ENCODE measurements at places on chromosomes 12 and 14.

GRCh38 chr14:67757175-67757574 lies 55.5 kb downstream of the RDH12 start:
- DNase-seq = no peak

- no peak for DNase-seq
Observed at GRCh38 chr12:103829092-103829491, 11.9 kb downstream of the NT5DC3 start.

DNA sequence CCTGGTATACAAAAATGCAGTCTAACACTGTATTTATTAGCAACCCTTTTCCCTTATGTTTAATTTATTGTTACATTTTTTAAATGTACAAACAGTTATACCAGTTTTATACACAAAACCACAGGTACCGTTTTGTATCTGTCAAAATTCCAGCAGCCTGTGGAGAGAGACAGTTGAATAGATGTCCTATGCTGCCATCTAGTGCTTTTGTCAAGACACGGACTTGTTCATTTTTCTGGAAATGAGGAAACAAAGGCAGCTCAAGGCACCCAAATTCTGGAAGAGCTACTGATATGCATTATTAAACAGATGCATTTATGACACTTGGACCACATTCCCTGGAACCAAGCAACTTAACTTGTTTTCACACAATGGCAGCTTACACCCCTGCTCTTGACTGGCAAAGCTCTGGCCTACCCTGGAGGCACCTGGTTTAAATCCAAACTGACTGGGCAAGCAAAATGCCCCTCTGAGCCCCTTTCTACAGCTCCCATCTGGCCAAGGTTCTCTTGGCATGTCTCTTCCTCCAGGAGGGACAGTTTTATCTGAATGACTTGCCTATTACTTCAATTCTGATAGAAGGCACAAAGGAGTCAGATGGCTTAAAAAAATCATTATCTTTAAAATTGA lies 286.9 kb upstream of the PRKD1 start:
- peak; percentile 39 for DNase-seq

- DNase-seq = no peak
Observed at GRCh38 chr12:4032924-4033615, 159.9 kb upstream of the PARP11 start.

DNA sequence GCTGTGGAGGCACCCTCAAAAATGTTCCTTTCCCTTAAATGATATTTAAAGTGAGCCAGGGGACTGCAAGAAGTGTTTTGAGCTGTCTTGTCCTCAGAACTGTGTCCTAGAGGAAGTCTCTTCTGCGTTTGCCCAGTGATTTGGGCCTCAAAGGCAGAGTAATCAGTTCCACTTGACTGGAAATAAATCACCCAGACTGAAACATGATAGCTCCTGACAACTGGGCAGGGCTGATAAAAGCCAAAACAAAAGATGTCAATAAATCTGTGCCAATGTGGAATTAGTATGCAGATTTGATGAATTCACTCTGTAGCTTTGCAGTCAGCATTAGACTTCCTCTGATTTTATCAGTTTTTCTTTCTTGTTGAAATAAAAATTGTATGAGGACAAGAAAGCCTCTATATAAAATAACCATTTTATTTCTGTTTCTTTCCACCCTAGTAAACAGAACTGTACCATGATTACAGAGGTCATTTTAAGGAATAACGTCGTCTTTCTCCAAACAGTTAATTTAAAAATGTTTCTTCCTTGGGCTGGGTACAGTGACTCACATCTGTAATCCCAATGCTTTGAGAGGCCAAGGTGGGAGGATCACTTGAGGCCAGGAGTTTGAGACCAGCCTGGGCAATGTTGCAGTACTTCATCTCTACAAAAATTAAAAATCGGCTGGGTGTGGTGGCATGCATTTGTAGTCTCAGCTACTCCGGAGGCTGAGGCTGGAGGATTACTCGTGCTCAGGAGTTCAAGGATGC lies 180.8 kb downstream of the ERC1 start:
- peak; percentile 43 for DNase-seq

GRCh38 chr12:76290963-76291859 lies 57.0 kb downstream of the BBS10 start:
- DNase-seq = no peak

DNA sequence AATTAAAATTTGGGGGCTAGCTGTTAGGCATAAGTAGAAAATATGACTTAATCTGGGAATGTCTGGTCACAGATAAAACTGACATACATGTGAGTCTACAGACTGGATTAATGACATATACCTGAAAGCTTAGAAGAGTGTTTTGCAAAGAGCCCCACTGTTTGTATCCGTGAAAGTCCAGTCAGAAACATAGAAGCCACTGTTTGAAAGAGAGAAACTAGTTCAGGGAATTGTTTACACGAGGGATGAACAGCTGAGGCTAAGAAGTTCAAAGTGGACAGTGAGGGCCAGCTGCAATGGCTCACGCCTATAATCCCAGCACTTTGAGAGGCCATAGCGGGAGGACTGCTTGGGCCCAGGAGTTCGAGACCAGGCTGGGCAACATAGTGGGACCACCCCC lies 36.2 kb upstream of the SGPP1 start:
- DNase-seq = no peak

GRCh38 chr12:26379777-26380467 lies 184.5 kb downstream of the SSPN start:
- no peak for DNase-seq

DNA sequence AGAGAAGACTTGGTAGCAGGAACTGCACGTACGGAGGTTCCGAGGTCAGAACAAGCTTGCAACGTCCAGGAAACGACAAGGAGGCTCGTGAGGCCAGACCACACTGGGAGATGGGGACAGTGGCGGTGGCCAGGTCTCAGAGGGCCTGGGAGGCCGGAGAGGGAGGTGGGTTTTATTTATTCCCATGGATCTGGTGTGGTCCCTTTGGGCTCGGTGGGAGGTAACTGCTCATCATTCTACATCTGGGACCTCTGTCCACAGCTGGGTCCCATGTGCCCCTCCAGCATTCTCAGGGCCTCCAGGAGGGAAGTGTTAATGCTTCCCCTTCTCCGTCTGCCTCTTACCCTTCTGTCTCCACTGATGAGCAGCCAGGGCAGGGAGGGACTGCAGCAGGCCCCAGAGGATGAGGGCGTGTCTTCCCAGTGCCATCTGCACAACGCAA lies 35.7 kb upstream of the NCOR2 start:
- no peak for DNase-seq

- no peak for DNase-seq
Observed at GRCh38 chr14:52888159-52888558, 62.7 kb downstream of the FERMT2 start.

- DNase-seq = peak; percentile 38
Observed at GRCh38 chr12:116172224-116172849, 105.2 kb downstream of the MED13L start.

DNA sequence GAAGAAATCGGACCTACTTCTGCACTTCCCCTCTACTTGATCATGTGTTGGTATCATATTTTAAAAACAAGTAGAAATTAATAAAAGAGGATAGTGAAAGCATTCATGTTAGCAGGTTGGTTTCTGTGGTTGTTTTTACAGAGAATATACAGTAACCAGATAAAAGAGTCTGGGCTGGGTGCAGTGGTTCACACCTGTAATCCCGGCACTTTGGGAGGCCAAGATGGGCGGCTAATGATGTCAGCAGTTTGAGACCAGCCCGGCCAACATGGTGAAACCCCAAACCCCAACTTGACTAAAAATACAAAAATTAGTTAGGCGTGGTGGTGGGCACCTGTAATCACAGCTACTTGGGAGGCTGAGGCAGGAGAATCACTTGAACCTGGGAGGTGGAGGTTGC lies 55.9 kb downstream of the LRP6 start:
- DNase-seq = no peak

GRCh38 chr12:131287015-131287937 lies 333.6 kb downstream of the ADGRD1 start:
- no peak for DNase-seq

DNA sequence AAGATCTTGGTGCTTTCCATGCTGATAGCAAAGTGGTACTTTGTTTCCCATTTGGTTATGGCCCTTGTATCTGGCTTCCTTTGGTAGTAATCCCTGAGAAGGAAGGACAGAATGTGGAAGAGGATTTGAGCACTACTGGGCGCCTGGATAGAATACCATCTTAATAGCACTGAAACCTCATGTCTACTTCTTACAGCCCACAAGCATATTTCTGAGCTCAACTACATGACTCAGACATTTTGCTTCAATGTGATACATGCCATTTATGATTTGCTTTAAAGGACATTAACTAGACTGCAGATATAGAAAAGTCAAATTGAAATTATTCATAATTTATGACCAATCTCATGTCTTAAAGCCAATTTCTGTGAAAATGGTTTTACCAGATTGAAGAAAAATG lies 80.4 kb downstream of the LIN7A start:
- no peak for DNase-seq

DNA sequence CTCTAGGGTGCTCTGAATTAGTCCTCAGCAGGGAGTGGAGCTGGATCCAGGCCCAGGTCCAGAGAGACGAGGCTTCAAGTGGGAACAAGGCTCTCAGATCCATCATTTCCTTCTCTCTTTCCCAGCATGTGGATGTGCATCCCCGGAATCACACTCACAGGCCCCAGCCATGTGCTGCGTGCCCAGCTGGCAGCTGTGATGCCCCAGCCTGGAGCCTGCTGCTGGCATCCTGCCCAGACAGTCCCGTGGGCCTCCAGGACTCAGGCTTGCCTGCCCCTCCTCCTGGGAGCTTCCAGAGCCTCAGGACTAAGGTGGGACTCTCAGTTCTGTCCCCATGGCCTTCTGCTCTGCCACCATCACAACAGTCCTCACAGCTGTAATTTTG lies 6.2 kb upstream of the KRT84 start:
- no peak for DNase-seq

DNA sequence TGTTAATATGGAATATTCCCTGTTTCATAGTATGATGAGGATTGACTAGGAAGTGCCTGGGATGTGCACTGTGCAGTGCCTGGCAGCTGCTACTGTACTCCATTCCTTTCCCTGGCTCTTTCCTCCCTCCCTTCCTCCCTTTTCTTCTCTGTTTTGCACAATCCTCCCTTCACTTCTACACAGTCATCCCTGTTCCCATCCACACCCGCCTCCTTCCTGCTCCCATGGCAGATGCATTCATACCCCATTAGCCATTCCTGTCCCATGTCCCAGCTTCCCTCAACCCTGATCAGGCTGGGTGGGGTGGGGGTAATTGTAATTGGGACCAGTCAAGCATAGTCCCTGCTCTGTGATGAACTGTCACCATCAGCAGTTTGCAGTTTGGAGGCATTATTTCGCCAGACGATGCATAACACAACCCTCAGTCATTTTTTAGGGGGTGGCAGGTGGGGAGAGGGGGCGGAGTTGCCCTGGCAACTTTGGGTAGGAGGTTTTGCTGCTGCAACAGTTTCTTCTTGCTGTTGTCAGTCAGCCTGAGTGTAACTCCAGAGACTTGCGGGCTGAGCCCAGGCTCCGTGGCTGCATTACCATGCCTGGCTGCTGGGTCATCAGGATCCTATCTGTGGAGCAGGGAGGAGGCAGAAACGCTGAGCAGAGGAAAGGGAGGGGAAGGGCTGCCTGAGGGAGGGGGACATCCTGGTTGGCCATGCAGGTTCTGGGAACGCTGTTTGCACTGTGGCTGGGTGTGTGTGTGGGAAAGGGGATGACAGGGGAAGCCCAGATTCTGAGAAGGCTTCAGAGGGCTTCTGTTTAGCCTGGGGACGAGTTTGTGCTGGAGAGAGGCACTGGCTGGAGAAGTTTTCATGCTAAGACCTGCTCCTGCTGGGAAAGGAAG lies 4.1 kb upstream of the KRT84 start:
- no peak for DNase-seq

Measured in erythroblast (primary cell).